ENCODE measurements at places on chromosomes 16 and 17.

DNA sequence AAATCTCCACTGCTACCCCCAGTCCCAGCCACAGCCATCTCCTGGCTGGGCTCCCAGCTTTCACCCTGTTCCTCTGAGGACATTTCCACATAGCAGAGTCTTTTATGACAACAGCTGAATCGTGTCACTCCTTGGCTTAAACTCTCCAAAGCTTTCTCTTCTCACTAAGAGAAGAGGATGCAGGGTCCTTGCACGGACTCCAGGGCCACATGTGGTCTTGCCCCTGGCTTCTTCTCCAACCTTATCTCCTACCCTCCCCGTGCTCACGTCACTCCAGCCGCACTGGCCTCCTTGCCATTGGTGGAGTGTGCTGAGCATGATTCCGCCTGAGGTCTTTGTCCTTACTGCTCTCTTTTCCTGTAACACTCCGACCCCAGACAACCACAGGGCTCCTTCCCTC is 39.9 kb upstream of the CCDC182 start:
- DNase-seq = no peak

- peak; percentile 3 for DNase-seq
Measured at GRCh38 chr17:39527220-39527813, 66.0 kb downstream of the CDK12 start.

DNA sequence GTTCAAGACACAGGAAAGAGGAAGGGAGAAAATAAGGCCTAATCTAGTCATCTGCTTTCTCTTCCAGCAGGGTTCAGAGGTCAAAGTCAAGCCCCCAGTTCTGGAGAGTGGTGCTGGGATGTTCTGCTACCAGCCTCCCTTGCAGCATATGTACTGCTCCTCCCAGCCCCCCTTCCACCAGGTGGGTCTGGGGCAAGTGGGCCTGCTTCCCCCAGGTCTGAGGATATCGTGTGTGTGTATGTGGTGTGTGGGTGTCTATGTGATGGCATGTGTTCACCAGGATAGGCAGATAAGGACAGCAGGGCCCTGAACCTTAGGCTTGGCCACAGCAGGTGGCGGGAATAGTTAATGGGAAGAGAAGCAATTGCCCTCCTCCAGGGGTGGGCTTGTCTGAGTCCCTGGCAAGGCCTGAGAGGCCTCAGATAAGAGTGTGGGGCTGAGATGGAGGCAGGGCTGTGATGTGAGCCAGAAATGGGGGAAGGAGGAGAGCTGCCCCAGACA is 21.1 kb downstream of the FOXN1 start:
- no peak for DNase-seq

- DNase-seq = no peak
Measured at GRCh38 chr17:1298606-1299005, 19.1 kb downstream of the TRARG1 start.

- DNase-seq = no peak
Measured at GRCh38 chr17:17320911-17321220, 17.7 kb downstream of the NT5M start.

- DNase-seq = no peak
Measured at GRCh38 chr16:89253548-89254287, 36.2 kb downstream of the ZNF778 start.

- DNase-seq = no peak
Measured at GRCh38 chr17:77873500-77874302, 84.8 kb upstream of the TNRC6C start.
